ENCODE measurements at places on chromosomes 13 and 19.

- no peak for DNase-seq
Observed at GRCh38 chr19:31516756-31517155, 167.5 kb upstream of the TSHZ3 start.

DNA sequence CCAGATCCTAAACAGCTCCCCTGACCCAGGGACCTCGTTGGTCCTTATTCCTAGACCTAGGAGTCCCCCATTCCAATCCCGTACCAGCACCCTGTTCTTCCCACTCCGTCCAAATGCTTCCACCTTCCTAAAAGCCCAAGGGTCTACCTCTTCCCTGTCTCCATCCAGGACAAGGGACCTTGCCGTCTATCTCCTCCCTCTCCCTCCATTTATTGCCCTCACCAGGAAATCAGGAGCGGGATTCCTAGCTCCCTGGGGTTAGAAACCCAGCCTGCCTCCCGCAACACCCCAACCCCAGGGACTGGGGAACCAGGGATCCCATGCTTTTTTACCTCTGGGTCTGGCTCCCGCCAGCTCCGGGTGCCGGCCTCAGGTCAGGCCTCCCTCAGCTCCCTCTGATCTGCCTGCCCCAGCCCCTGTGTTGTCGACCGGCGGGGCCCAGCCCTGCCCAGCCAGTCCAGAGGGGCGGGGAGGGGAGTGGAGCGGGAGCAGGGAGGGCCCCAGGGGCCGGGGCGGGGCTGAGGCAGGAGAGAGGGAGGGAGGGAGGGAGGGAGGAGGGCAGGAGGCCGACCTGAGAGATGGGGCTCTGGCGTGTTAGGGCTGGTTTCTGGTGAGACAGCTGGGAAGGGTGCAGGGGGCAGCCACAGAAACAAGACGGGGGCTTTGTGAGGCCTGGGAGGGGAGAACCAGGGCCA lies at the start of gene B3GNT8:
Gene B3GNT8, minus strand, starts transcription at position 423 of the 695 bp plus-strand sequence. CDS start 596 bp downstream, outside the sequence.
- DNase-seq, result peak; percentile 92

DNA sequence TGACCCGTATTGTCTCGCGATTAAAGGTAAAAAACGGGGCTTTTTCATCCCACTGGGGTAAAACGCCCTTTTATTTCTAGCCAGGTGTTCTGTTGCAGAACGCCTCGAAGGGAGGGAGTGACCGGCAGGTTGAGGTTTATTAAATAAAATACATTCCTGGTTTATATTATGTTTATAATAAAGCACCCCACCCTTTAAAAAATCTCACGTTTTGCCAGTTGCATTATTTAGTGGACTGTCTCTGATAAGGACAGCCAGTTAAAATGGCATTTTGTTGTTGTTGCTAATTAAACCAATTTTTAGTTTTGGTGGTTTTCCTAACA lies 25.1 kb upstream of the ZNF850 start:
- no peak for DNase-seq

GRCh38 chr19:30781519-30781918 lies 409.3 kb downstream of the ZNF536 start:
- no peak for DNase-seq

DNA sequence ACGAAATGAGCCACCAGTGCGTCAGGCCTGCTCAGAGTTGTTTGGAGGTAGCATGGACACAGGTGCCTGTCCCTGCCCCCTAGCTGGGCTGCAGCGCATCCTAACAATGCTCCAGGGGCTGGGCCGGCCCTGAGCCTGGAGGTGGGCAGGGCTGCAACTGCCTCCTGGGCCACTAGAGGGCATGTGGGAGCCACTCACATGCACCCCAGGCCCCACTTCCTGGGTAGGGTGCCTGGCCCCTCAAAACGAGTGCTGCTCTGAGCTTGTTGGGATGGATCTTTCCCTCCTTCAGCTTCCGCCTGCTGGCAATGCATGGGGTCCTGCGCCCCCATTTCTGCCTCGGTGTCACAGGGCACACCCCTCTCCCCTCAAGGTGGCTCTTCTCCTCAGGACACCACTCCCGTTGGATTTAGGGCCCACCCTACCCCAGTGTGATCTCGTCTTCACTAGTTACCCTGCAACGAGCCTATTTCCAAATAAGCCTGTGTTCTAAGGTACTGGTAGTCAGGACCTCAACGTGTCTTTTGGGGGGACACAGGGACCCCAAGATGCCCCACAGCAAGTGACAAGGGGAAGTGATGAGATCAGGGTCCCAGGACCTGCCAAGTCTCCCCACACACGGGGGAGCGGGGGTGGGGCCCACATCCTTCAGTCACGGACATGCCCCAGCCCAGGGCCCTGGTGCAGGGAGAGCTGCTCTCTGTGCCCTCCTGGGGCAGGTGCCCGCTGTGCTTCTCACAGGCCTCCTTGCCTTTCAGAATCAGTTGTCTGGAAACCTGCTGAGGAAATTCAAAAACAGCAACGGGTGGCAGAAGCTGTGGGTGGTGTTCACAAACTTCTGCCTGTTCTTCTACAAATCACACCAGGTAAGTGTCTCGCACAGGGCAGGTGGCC lies 131.3 kb downstream of the STK24 start:
- DNase-seq, result peak; percentile 89

All from hematopoietic multipotent progenitor cell treated with erythropoietin and hydrocortisone succinate and interleukin-3 and kit ligand, for 6 days (in vitro differentiated cells).